ENCODE measurements at places on chromosomes 3 and 15.
A peak's percentile ranks its signal among the peaks of the same experiment; 100 is the strongest.

- no peak for DNase-seq
Observed at GRCh38 chr15:70406617-70407335, 309.1 kb upstream of the TLE3 start.

GRCh38 chr3:87128006-87128405 lies 99.1 kb upstream of the CHMP2B start:
- DNase-seq = no peak

- DNase-seq = no peak
Observed at GRCh38 chr3:33083958-33084357, 13.0 kb downstream of the GLB1 start.

GRCh38 chr3:67215690-67216089 lies 217.6 kb downstream of the KBTBD8 start:
- no peak for DNase-seq

- no peak for DNase-seq
Observed at GRCh38 chr3:151047636-151048035, 37.8 kb upstream of the MED12L start.

- peak; percentile 68 for DNase-seq
Observed at GRCh38 chr15:31236184-31237042, 90.2 kb upstream of the KLF13 start.

DNA sequence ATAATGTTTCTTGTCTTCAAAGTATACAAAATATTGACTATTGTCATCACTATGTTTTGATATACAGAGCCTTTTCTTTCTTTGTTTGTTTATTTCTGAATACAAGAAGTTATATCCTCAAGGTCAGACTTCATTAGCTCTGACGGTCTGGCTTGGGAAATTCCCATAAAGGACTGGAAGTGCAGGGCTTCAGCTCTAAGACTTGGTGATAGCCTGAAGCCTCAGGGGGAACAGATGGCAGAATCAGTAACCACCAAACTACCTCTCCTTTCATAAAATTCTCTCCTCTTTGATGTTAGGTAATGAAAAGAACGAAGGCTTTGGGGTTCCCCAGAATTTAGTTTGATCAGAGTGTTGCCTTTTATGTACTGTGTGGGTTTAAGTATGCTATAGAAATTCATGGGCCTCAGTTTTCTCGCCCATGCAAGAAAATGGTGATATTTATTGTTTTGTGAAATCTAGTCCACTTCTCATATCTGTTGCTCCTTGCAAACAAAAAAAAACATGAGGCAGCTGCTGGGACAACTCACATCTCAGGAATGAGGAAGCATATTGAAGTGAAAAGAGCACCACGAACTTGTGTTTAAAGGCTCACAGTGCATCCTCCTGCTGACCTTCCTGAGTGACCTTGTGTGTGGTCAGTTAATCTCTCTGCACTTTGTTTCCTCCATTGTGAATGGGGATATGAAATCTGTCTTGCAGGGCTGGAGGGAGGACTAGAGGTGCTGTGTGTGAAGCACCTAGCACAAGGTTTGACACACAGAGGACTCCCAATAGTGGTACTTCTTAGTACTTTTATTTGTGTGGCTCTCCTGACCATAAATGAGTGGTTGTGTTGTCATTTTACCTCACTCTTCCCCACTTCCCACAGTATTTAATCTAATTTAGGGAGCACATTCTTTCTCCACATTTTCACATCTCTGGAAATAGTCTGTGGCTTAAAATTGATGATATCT lies 569.8 kb upstream of the IL12A start:
- DNase-seq = peak; percentile 2

- no peak for DNase-seq
Observed at GRCh38 chr3:140719841-140720614, 42.2 kb downstream of the TRIM42 start.

DNA sequence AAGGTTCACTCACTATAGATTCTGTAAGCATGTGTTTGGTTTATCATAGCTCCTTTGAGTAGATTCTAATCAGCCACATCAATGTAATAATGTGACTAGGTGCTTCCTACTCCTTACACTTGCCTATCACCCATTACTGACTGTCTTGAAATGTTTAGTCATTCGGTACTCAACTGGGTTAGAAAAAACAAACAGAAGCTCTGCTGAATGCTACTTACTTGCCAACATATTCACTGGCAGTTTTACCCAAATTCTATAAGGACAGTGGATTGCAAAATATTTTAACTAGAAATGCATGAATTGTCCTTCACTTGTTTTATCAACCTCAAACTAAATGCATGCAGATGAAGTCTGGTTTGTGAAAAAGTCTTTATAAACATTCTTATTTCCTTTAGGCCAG lies 352.1 kb upstream of the ALCAM start:
- DNase-seq = no peak

DNA sequence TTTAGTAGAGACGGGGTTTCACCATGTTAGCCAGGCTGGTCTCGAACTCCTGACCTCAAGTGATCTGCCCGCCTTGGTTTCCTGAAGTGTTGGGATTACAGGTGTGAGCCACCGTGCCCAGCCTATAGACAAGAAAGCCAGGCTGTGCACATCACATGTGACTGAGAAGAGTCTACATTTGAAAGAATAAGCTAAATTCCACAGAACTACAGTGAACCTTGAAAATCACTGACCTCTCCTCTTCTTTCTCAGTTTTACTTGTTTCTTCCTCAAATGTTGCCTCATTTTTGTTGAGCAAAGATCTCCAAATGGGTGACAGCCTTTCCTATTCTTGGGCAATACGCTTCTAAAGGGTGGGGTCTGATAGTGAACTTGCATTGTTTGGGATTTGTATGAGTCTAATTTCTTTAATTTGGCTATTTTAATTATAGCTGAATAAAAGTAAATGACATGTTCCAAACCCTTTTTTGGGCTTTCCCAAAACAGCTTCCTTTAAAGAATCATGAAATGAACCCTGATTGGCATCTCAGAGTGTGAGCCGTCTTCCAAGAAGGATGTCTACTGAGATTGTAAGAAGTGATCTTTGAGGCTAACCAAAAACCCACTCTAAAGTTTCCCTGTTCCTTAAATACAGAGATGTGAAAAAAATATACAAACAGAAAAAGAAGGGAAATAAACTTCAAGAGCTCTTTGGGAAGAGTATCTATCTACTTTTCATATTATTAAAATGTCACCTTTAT lies 21.6 kb upstream of the SPTBN5 start:
- DNase-seq = no peak
